T-helper 1 cell (primary cell): ENCODE measurements at places on chromosomes 16 and 17.
A peak's percentile ranks its signal among the peaks of the same experiment; 100 is the strongest.

DNA sequence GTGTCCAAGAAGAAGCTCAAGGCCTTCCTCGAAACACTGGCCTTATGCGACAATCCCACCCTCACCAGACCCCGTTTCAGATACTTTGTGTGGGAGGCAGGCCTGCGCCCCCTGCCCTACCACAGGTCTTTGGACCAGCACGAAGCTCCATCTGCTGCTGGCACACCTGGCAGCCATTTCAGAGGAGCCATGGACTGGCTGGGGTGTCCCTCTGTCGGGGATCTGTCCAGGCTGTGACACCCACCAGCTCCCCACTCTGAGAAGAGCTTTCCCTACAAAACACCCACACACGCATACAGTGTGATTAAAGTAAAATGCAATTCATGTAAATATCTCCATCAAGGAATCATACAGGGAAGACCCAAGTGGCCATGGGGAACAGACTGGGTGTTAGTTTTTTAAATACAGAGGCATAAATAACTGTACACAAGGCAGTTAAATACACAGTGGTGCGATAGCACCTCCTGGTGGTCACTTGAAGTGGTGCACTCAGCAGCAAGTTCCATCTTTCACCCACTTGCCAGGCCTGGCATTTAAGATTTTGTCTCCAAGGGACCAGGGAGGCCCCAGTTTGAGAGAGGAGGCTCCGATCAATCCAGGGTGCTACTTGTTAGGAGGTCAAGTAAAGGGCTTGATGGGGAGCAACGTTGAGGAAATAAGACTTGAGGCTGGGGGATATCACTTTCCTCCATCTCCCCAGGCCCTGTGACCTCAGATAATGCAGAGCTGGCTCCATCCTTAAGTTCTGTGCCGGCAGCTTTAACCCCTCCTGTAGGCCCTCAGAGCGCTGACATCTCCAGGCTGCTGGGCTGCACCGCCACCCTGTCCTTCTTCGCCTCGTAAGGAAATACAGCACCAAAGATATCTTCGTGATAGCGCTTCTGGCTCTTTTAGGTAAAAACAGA lies 43.6 kb downstream of the NOS2 start:
- peak; percentile 42 for DNase-seq

DNA sequence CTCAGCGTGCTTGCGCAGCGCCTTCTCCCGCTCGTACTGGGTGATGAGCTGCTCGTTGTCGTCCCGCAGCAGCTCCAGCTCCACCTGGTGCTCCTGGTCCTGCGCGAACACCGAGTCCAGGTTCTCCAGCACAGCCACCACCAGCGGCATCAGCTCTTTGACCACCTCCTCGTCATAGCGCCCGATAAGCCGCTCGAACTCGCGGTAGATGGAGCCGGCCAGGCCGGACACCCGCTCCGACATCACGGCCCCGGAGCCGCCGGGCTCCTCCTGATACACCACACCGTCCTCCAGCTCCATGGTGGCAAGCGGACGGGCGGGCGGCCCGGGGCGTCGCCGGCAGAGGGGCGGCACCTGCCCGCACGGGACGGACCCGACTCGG lies 320 bp downstream of the SPAG9 start:
- peak; percentile 44 for DNase-seq

- no peak for DNase-seq
Measured at GRCh38 chr16:77469634-77470033, 34.8 kb upstream of the ADAMTS18 start.

GRCh38 chr16:65235339-65236177 lies 113.7 kb upstream of the CDH11 start:
- DNase-seq: no peak

DNA sequence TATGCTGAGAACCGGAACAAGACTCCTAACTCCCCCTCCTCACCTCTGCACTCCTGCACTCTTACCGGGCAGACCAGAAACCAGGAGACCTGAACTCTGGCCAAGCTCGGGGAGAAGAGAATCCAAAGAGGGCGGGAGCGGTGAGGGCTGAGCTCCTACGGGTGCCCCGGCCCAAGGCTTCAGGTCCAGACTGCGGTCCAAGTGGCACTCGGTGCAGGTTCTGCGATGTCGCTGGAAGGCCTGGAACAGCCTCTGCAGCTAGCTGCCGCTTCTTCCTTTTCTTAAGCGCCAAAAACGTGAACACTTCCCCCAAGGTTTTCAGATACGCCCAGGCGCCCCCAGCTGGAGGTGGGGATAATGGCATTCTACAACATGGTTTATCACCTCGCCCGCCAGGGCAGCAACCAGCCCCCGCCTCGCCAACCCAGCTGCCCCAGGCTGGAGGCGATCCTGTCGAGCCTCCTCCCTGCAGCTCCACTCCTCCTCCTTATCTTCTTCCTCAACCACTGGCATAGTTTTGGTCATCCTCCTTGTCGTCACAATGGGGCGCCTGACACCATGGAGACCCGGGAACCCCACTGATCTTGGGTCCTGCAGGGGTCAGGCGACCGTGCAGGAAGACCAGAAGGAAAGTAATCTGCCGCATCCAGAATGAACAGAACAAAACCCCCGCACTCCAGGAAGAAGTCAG lies 1735.9 kb downstream of the TP53TG3F start:
- no peak for DNase-seq

- DNase-seq: no peak
Measured at GRCh38 chr17:1957037-1957436, 68.1 kb downstream of the RTN4RL1 start.

DNA sequence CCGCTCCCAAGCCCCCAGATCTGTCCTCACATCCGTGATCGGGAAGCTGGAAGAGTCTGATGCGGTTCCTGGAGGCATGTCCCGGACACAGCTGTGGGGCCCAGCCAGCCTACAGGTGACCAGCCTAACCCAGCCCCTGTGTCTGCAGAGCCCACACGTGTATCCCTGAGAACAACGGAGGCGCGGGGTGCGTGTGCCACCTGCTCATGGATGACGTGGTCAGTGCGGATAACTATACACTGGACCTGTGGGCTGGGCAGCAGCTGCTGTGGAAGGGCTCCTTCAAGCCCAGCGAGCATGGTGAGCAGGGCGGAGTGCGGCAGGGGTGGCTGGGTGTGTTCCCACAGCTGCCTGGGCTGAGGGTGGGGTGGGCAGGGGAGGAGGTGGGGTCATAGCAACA lies 30.9 kb downstream of the IL4R start:
- DNase-seq: no peak

GRCh38 chr17:385836-386140 lies 33.2 kb upstream of the RPH3AL start:
- DNase-seq: no peak

- DNase-seq: peak; percentile 54
Measured at GRCh38 chr17:50169121-50169764, 3.4 kb downstream of the SGCA start.

DNA sequence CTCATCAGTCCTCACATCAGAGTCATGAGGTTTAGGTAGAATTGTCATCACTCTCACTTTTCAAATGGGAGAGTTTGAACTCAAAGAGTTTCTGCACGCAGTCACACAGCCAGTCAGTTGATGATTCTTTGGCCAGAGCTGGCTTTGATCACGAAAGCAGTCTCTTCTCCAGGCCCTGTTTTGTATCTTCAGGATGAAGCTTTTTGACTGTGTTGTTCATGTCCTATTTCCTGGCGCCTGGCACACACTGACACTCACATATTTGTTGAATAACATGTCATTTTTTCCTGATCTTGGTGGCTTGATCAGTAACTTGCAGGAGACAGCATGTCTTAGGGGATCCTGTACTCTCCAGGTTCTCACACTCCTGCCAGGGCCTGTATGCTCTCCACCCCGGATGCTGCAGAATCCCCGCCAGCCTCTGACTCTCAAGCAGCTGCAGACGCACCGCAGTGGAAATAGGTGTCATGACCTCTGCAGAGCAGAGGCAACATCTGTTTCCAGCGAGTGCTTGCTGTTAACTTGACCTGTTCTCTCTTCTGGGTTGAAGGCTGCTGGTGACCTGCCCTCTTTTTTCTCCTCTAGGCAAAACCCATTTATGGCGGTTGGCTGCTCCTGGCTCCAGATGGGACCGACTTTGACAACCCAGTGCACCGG lies 33.0 kb downstream of the MPRIP start:
- DNase-seq: no peak

GRCh38 chr16:27242868-27243590 lies 25.5 kb downstream of the NSMCE1 start:
- peak; percentile 45 for DNase-seq

DNA sequence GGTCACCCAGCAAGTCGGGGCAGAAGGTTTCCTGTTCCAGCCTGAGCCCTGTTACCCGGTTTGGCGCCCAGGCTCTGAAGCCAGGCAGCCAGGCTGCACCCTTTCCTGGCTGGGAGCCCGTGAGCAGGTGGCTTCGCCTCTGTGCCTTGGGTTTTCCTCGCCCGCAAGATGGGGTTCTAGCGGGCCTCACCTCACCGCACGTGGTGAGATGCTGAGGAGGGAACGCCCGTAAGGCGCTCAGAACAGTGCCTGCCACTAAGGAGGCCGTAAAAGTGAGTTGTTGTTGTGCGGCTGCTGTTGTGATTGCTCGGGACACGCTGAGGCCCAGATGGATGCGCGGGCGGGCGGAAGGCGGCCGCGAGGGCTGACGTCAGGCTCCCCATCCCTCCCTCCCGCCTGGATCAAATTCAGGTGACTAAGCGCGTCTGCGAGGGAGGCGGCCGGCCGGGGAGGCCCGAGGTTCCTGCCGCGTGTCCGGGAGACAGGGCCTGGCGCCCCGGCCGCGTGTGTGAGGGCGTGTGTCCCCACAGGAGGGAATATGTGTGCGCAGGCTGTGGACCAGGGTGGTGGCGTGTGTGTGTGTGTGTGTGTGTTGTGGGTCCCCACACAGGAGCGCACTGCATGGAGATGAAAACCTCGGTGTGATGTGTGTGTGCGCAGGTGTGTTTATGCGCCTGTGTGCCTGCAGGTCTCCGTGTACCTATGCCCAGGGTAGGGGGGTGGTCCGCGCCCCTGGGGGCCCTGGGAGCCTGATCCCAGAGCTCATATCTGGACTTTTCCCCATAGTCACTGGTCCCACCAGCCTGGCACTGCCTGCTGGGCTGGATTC lies 4.3 kb downstream of the CAMKK1 start:
- no peak for DNase-seq

DNA sequence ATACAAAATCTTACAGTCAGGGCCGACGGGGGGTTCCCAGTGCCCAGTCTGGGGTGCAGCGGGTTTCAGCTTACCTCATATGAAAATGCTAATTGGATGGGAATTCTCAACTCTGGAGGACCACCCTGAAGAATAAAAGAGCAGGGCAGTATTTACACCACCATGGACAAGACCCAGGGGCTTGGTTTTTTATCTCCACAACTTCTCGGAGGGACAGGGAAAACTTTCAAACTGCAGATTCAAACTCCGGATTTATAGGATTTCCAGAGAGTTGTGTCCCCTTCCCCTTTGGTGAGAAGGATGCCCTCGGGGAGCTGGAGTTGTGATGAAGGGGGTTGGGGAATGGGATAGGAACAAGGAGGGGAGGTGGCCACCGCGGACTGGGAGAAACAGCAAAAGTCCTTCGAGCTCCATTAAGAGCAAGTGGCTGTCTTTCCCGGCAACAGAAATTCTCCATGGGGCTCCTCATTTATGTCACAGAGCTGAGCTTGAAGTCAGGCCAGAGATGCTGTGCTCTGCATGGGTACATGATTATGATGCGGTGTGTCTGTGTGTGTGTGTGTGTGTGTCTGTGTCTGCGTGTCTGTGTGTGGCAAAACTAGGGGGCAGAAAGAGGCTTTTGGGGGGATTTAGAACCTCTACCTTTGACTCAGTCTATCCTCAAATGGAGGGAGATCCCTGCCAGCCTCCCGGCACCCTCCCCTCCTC lies 15.7 kb downstream of the FOXL1 start:
- DNase-seq: no peak

DNA sequence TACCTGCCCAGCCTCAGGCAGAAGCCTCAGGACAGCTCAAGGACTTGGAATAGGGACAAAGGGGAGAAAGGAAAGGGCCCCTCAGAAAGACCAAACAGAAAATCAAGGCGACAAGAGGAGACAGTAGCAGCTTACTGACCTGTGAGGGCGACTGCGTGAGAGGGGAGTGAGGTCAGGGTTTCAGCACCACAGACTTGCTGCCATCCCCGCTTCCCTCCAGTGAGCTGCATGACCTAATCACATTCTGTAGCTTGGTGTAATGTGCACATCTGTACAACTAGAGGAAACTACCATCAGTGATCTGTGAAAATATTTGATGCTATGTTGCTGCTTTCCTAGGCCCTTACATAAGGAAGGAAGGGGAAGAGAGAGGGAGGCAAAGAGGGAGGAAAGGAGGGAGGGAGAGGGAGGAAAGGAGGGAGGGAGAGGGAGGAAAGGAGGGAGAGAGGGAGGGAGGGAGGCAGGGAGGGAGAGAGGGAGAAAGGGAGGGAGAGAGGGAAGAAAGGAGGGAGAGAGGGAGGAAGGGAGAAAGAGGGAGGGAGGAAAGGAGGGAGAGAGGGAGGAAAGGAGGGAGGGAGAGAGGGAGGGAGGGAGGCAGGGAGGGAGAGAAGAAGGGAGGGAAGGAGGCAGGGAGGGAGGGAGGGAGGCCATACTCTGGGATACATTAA lies 404.9 kb upstream of the CDH5 start:
- no peak for DNase-seq
